ENCODE measurements at places on chromosomes 11 and 22. TPM values are rescaled to one million over a fixed set of nuclear protein-coding genes. Genes with fewer than 3 reads are reported as not detected.

The SLC6A5 gene
- not detected for total RNA-seq

The CYP2D6 gene
- 85.1 TPM for total RNA-seq

The ACCS gene
- total RNA-seq = 70.7 TPM

DNA sequence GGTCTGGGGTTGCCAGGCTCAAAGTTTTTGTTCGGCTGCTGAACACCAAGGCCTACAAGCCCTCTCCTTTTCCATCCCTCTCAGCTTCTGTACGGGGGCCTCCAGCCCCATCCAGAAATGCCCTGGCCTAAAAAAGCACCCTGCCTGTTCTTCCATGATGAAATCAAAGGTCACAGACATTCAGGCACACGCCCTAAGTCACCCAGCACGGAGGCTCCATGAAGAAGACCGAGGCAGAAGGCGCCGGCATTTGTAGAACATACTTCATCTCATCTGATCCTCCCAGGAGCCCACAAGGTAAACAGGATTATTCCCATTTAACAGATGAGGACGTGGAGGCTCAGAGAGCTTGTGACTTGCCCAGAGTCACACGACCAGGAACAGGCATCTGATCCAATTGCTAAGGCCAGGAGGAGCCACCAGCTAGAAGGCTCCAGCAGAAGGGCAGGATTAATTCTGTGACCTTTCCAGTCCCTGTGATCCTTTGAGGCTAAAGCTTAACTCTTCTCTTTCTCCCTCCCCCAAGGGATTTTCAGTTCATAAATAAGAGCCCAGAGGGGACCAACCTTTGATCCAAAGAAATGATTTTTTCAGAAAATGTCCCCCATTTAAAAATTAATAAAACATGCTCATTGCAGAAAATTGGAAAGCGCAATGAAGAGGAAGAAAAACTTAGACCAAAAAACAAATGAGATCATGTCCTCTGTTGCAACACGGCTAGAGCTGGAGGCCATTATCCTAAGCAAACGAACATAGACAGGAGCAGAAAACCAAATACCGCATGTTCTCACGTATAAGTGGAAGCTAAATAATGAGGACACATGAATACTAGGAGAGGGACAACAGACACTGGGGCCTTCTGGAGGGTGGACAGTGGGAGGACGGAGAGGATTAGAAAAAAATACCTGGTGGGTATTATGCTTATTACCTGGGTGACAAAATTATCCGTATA is 38.7 kb downstream of the CYTH4 start:
- DNase-seq = no peak

DNA sequence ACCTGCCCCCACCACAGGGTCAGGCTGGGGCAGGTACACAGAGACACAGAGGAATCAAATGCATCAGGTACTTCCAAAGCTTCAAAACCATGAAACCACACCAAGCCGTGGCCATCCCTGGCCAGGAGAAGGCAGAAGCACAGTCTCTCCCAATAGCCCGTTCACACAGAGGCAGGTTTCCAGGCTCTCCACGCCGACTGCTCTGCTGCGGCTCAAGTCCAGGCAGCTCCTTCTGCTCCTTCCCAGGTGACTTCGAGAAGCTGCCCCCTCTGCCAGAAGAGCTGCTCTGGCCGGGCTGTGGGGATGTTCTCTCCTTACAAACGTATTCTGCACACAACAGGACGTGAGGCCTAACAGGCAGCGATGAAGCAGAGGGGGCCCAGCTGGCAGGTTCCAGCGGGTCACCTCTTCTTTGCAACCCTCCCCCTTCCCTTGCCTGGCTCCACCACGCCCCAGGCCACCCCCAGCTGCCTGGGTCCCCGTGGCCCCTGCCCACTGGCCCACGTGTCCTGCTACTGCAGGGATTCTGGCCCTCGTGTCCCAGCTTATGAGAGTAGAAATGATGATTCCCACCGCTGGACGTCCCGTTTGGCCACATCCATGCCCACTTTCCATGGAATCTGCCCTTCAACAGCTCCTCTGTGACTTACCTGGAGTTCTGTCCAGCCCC is 26.1 kb downstream of the BRD1 start:
- no peak for DNase-seq

DNA sequence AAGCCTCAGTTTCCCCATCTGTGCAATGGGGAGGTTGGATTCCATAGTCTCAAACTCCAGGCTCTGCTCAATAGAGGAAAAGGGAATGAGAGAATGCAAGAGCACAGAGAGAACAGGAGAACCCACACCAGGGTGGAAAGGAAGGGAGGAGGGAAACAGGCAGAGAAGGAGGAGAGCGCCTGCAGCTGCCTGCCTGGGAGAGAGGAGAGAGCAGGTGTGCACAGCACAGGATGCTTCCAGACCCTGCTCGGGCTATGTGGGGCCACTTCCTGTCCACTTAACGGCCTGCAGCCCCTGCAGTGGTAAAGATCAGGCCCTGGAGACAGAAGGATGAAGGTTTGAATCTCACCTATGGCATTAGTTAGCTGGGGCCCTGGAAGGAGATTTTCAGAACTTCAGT is 12.3 kb downstream of the LRRC32 start:
- peak; percentile 34 for DNase-seq

- no peak for DNase-seq
These were observed 31.4 kb downstream of the ADAMTS8 start for GRCh38 chr11:130396965-130397364.

Data from Peyer's patch (tissue), 4 donors.